ENCODE measurements at places on chromosomes 5 and 9.

GRCh38 chr9:33187519-33188218, 20.5 kb upstream of the B4GALT1 start:
- DNase-seq: no peak

- DNase-seq: no peak
Observed at GRCh38 chr5:96282020-96282419, 151.0 kb downstream of the PCSK1 start.

DNA sequence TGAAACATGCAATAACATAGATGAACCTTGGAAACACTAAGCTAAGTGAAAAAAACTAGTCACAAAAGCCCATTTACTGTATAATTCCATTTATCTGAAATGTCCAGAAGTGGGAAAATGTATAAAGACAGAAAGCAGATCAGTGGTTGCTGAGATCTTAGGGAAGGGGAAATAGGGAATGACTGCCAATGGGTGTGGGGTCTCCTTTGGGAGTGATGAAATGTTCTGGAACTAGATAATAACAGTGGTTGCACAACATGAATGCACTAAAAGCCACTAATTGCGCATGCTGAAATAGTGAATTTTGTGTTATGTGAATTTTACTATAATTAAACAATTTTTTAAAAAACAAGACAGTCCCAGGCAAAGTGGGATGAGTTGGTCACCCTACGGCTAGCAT, 472.8 kb downstream of the CCDC171 start:
- DNase-seq: no peak

GRCh38 chr5:61619777-61620518, 287.9 kb downstream of the ZSWIM6 start:
- DNase-seq: peak; percentile 70

DNA sequence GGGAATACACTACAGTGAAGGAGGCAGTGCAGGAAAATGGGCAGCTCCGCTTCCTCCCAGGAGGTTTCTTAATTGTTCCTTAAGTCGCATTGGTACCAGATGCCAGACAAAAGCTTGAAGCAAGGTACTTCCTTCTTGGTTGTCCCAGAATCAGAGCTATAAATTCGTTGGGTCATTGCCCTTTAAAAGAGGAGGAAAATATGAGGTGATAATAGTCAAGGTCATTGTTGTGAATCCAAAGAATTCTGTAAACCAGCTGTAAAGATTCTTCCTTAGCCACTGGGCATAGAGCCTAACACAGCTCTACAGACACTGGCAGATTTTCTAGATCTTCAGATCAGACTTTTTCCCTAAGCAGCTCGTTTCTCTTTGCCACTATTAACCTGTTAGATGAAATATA, 444.1 kb upstream of the TLE4 start:
- DNase-seq: no peak

GRCh38 chr5:73844165-73844564, 218.2 kb downstream of the ARHGEF28 start:
- DNase-seq: no peak

- no peak for DNase-seq
Observed at GRCh38 chr5:53368516-53368915, 111.9 kb upstream of the FST start.

DNA sequence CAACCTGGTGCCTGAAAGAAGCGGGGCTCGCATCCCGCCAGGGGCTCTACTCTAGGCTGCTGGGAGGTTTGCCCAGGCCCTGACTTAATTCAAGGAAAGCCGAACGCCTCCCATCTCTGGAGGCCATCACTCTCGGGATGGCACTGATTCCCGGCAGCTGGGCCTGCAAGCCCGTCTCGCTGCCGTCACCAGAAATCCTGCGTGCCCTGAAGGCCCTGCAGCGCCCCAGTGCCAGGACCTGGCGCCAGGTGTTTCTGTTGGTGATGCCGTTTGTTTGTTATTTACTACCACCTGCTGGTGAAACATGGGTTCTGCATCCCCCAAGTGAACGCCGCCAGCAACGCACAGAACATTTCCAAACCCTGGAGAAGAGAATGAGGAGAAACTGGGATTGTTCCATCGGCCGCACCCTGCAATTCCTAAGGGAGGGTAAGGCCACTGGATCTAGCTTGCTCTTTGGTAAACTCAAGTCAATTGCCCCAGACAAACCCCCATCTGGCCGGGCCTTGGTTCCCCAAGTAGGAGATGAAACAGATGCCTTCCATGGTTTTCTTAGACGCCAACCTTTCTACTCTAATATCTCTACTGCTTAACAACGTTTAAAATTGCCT, 77.9 kb downstream of the AK8 start:
- peak; percentile 68 for DNase-seq

DNA sequence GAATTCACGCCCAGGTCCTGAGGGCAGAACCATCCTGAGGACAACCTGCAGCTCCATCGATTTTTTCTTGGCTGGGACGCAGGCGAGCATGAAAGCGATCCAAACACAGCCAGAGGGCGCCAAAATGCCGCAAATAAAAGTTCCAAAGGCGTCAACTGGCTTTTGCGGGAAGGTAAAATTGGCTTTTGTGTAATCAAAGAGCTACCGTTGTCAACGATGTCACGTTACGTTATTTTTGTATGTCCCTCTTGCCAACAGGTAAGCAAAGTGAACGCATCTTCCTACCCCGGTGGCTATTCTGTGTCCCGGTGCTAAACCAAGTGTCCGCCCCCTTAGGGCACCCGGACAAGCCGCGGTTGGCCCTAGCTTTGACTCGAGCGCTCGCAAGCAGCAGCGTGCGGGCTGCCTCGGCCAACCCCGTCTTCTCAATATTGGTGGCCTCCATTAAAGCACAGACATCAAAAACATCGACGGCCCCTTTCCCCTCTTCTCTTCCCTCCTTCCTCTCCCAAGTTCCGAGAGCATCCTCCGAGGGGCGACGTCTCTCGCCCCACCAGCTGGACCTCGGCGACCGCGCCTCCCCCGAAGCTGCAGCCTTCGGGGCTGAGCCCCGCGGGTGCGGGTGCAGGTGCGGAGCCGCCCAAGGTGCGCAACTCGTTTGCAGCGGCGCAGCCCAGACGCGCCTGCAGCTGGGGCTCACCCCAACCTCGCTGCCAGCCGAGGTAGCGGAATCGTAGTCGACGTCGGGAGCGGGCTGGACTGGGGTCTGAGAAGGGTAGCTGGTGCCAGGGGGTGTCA, 1.1 kb upstream of the BASP1 start:
- peak; percentile 83 for DNase-seq

DNA sequence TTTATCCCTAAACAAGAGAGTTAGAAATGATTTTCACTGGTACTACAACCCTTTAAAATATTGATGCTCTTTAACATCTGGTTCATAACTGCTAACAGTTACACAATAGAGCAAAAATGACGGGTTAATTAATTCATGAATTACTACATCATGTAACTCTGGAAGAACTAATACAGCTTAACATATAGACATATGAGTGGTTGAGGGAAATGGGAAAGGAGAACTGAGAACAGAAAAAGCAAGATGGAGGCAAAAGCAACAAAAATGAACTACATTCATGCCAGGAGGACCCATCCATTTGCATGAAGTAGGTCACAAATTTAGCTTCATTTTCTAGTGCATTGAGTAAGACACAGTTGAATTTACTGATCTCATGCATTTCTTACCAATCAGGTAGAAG, 61.8 kb downstream of the C9 start:
- DNase-seq: no peak

- DNase-seq: no peak
Observed at GRCh38 chr5:149455889-149456409, 76.9 kb upstream of the IL17B start.

DNA sequence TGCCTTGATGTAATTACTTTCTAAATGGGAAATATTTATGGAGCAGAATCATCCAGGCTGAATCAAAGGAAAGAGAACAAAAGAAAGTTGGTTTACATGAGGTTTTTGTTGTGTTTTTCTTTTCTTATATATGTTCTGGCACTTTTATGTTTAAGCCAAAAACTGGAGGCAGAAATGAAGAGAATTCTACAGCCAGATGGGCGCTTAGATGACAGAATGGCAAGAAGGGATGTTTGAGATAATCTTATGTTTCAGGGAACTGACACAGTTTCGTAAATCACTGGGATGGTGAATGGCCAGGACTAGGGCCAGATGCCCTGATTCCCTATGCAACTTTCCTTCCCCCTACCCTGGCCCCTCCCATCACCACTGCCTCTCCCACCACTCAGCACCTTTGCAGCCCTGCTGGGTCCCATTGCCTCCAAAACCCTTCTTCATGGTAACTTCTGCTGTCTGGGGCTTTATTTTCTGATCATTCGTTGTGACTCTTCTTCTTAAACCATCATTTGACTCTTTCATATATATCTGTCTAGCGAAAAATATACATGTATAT, 111.8 kb downstream of the EFNA5 start:
- DNase-seq: no peak

GRCh38 chr5:117594166-117594565, 1019.5 kb upstream of the SEMA6A start:
- no peak for DNase-seq

- DNase-seq: no peak
Observed at GRCh38 chr9:97668485-97668884, 28.7 kb downstream of the XPA start.

DNA sequence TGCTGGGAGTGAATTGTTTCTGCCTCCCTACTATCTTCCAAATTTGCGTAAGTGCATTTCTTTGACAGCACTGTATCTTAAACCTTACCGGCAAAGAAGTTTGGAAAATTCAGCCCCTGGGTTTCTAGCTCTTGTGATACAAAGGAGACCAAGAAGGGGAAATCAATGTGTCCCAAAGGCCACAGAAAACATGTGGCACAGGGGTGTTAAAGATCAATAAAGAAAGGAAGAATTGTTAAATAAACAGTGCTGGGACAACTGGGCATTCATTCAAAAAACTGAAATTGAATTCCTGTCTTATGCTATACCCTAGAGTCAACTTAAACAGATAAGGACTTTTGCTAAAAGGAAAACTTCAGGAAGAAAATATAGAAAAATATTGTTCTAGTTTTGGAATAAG, 328.1 kb downstream of the MAN2A1 start:
- DNase-seq: no peak

DNA sequence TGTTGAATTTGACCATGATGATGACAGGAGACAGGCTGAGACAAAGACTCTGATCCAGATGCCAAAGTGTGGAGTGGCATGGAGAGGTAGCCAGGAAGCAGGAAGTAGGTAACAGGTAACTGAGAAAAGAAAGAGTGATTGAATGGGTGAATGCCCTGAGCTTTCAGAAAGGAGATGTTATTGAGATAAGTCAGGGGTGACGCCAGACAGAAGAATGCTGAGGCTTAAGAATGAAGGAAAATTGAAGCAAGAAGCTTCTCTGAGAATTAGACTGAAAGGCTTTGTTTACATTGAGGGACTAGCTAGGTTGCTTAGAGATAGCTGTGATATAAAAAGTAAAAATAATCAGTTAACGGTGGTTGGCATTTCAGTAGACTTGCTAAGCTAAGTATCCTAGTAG, 165.7 kb downstream of the PSAT1 start:
- no peak for DNase-seq

- DNase-seq: no peak
Observed at GRCh38 chr5:8691221-8691620, 822.3 kb downstream of the MTRR start.

- peak; percentile 20 for DNase-seq
Observed at GRCh38 chr9:116550696-116551436, 136.2 kb upstream of the TRIM32 start.

GRCh38 chr5:57407391-57407790, 75.2 kb downstream of the ACTBL2 start:
- DNase-seq: no peak

GRCh38 chr9:104304925-104305324, 199.1 kb upstream of the OR13F1 start:
- no peak for DNase-seq

- DNase-seq: no peak
Observed at GRCh38 chr5:169805527-169805934, 168.5 kb downstream of the DOCK2 start.

DNA sequence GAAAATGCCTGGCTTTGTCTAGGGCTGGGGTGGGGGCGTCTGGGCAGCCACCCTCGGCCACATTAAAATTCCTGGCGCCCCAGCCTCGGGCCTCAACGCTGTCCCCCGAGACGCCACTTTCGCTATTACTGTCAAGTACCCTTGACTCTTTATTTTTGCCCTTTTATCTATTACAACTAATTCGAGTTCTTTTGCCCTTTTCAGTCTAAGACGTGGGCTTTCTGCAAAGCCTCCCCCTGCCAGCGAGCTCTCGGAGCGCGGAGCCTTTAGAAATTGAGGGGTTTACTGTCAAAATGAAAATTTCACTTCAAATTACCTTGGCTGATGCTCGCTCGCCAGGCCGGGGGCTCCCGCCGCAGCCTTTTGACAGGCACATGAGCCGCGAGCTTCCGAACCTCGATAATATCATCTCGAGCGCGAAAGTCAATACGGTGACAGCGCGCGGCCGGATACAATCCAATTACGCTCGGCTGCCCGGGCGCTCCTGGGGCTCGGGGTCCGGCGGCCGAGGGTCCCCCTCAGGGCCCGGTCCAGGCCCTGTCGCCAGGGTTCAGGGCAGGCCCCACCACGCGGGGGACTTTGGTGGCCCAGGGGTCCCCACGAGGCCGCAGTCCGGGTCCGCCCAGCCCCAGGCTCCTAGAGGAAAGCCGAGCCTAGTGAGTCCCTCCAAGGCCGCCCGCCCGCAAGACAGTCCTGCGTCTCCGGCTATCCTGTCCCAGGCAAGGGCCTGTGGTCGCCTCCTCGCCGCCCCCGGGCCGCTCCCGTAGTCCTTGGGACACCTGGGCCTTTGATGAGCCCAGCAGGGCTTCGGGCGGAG, 6.7 kb downstream of the IRX4 start:
- DNase-seq: no peak

GRCh38 chr5:36734422-36734821, 128.0 kb downstream of the SLC1A3 start:
- no peak for DNase-seq

GRCh38 chr5:40572937-40573336, 106.8 kb upstream of the PTGER4 start:
- DNase-seq: no peak

DNA sequence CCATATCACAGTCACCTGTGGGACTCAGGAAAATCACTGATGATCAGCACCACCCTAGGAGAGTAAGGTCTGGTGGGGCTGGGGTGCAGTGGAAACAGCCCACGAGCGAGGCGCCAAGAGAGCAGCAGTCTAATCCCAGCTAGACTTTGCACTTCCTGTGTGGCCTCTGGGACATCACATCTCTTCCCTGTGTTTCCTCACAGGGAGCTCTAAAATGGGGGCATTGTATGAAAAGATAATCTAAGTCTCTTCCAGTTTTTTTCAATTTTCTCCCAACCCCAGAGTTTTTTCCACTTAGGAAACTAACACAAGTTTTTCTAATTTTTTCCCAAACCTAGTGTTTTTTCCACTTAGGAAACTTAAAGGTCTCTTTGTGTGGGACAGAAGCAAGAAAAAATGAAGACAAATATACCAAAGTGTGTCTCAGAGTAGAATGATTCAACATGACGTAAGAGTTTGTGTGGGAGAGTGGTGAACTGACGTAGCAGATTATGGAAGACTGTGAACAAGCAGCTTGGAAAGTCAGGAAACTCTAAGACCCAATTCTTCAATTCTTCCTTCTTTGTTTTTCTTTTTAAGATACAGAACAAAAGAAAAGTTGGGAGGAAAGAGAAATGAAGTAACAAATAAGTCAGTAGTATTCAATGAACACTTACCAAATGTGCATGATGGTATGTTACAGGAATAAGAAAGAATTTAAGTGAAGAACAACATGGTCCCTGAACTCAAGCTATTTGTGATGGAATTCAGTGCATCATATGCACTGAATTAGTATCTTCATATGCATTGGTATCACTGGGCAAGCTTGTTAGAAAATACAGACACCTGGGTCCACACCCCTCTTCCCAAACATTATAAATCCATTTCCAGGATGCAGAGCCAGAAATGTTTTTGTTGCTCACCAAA, 51.3 kb downstream of the LHFPL2 start:
- DNase-seq: no peak

GRCh38 chr5:2746561-2747032, 4.9 kb downstream of the IRX2 start:
- no peak for DNase-seq
